ENCODE measurements at places on chromosomes 1 and 21.

- DNase-seq, result peak; percentile 96
Measured at GRCh38 chr1:203512848-203513584, 19.1 kb downstream of the OPTC start.

GRCh38 chr1:7589080-7589735, 181.9 kb upstream of the VAMP3 start:
- DNase-seq, result no peak

DNA sequence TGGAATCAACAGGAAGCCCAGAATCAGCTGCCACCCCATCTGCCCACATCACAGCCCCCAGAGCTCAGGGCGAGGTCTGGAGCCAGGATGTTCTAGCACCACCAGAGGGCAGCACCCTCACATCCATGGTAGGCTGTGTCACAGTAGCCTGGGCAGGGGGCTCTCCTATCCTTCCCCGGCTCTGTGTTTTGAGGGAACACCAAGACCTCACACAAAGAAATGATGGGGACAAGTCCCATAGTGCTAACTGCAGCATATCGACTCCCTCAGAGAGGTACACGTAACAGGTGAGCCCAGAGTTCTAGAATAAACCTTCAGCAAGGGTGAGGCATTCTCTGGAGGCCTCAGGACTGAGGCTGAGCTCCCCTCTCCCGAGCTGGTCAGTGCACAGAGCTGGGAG, 2.3 kb upstream of the KCNC4 start:
- peak; percentile 74 for DNase-seq

DNA sequence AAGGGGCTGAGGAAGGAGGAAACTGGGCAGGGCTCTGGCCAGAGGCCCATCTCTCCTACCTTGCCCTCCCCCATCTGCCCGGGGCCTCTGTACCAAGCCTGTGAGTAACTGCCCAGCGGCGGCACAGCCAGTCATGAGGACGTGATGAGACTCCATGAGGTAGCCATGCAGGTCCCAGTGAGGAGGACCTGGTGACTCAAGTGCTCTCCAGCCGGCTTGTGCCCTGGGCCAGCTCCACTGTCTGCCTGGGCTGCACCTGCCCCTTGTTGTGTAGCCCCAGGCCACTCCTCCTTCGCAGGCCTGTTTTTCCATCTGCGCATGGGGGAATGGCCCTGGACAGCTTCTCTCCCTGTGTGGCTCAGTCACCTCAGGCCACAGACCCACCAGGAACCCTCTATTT, 42.0 kb upstream of the PADI1 start:
- no peak for DNase-seq

DNA sequence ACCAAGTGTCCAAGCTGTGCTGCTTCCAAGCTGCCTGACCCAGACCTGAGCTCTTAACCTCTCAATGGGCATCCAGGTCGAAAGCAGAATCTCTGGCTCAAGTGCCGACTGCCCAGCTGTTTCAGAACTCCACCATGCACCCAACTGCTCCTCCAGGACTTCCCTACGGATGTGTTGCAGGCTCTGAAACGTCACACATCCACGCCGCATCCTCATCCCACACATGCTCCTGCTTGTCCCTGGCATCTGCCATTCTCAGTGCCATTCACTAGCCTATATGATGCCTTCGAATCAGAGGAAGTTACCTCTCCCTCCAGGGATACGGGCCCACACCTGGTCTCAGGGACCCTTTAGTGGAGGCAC, 11.2 kb downstream of the PDZK1IP1 start:
- DNase-seq, result no peak

GRCh38 chr1:180267761-180268555, 37.9 kb downstream of the LHX4 start:
- DNase-seq, result no peak

GRCh38 chr1:198893141-198893540, 254.3 kb downstream of the PTPRC start:
- DNase-seq, result no peak

- peak; percentile 83 for DNase-seq
Measured at GRCh38 chr1:22861764-22862440, 110.8 kb downstream of the LACTBL1 start.

GRCh38 chr1:28601696-28602095, 9.6 kb downstream of the RAB42 start:
- DNase-seq, result peak; percentile 91

DNA sequence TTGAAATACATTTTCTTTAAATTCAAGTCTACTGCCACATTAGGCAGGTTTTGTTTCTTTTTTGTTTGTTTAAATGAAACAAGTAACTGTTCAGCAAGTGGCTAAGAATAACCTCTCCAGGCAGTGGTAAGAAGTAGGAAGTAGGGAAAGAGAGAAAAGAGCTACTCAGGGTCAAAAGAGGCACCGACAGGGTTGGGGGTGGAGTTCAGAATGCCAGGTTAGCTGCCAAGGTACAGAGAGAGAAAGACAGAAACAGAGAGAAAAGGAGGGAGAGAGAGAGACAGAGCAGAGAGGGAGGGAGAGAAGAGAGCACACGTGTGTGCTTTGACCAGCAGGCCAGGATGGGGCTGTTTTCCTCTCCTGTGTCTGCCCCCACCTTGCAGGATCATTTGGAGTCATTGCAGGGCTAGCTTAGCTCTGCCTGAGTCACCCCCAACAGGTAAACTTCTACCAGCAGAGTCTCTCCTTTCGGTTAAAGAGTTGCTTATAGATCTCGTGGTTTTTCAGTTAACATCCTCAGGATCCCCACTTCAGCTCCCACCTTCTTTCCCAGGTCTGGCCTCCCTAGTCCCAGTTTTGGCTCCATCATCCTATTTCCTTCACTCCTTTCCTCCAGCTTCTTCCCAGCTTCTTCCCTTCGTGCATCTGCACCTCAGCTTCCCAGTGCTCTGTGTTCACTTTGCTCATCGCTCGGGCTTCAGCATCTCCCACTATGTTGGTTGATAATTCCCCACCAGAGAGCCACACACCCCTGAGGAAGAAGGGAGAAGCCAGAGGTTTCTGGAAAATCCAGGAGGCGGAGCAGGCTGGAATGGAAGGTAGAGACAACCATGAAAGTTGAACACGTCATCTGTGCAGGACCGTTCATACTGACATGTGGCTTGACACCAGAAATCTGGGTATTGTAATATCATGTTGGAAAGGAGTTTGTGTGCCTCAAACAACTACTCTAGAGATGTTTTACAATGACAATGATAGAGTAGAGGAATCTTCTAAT, 21.8 kb upstream of the RAB4A start:
- no peak for DNase-seq

GRCh38 chr1:42154685-42155084, 1.5 kb downstream of the GUCA2B start:
- DNase-seq, result no peak

- DNase-seq, result peak; percentile 27
Measured at GRCh38 chr21:46078978-46079351, 18.9 kb upstream of the COL6A2 start.

DNA sequence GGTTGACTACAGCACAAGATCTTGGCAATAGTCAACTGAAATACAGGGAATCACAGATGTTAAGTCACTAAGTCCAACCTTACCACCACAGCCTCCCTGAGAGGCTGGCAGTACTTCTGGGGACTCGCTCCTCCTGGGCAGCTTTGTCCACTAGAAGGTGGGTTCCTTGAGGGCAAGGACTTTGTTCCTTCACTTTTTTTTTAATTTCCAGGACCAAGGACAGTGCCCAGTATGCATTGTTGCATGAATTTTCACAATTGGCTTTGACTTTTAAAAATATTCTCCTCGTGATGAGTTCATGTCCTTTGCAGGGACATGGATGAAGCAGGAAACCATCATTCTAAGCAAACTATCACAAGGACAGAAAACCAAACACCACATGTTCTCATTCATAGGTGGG, 96.7 kb upstream of the IGSF21 start:
- DNase-seq, result no peak

DNA sequence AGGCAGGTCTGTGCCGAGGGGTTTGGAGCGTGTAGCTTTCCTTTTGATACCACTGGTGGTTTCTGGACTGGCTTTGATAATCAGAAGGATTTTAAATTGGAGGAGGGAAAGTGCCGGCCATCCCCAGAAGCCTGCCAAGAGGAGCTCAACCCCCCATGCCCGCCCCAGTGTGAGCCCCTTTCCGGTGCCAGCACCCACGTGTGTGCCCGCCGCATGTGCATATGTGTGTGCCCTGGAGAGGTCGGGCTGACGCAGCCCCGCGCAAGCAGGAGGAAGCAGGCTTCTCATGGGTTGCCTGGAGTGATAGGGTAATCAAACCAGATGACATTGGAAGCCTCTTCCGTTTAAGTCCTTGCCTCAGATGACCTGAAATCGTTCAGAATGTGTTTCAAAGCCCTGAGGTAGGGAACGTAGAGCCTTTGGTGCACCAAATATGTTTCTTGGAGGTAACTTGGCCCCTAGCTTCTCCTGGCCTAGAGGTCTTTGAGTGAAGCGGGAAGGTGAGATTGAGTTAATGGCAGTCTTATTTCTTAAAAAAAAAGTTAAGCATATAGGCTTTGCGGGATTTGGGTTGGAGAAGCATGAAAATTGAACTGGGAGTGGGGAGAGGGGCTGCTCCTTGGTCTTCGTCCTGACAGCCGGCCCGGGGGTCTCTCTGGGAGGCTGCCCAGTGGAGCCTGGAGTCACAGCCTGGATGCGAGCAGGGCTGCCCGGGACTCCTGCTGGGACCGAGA, 34.1 kb upstream of the ARHGEF16 start:
- no peak for DNase-seq

GRCh38 chr1:209150114-209150513, 433.4 kb upstream of the CAMK1G start:
- peak; percentile 49 for DNase-seq

GRCh38 chr1:26959722-26960624, at the start of gene KDF1:
KDF1 (minus strand) TSS chr1:26960468; CDS start chr1:26952380, 8,088 bp downstream.
- DNase-seq, result no peak

DNA sequence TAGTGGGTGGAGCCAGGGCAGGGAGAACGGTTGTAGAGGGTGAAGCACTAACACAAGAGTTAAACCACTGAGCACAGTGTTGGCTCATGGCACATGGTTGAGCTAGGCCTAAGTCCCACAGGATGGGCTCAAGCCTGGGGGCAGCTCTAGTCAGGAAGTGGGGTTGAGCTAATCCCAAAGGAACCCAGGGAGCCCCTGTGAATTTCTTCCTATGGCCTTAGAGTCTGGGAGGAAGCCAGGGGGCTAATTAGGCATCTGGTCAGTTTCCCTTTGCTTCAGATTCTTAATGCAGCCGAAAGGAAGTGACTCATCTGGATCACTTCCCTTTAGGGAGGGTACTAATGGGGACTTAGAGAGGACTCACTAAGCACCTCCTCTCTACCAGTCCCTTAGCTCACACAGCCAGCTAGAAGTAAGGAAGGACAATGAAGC, 10.1 kb downstream of the CFAP45 start:
- DNase-seq, result peak; percentile 96

DNA sequence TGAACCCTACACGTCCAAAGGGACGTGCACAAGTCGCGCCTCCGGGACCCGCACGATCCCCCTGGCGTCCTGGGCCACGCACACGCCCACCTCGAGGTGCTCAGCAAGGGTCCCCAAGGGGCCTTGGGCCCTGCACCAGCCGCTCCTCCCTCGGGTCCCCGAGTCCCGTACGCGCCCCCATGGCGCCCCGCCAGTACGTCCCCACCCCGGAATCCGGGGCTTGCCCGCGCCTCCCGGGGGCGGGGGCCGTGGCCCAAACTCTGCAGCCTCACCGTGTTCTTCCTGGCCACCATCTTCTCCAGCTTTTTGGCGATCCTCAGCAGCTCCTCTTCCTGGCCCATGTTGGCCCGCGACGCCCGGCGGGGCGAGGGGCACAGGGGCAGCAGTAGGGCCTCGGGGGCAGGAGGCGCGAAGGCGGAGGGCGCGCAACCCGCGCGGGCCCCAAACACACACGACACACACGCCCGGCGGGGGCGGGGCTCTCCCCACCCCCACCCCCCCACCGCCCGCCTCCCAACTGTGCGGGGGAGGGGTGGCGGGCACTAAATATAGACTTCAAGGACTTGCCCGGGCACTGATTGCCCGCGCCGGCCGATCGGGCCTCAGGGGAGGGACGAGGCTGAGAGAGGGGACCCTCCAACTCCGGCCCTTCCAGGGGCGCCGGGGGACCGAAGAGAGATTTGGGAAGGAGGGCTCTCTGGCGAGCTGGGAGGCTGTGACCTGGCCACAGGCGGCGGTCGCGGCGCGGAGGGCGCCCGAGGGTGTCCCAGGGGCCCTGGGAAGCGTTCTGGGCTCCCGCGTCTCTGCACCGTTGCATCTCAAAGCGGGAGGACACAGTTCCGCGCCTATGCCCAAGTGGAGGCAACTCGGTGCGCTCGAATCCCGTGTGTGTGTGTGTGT, at the start of gene TCEA3:
Gene TCEA3, minus strand, starts transcription at position 456 of the 900 bp plus-strand sequence. Its CDS starts 115 bp downstream, at position 341.
- DNase-seq, result no peak

DNA sequence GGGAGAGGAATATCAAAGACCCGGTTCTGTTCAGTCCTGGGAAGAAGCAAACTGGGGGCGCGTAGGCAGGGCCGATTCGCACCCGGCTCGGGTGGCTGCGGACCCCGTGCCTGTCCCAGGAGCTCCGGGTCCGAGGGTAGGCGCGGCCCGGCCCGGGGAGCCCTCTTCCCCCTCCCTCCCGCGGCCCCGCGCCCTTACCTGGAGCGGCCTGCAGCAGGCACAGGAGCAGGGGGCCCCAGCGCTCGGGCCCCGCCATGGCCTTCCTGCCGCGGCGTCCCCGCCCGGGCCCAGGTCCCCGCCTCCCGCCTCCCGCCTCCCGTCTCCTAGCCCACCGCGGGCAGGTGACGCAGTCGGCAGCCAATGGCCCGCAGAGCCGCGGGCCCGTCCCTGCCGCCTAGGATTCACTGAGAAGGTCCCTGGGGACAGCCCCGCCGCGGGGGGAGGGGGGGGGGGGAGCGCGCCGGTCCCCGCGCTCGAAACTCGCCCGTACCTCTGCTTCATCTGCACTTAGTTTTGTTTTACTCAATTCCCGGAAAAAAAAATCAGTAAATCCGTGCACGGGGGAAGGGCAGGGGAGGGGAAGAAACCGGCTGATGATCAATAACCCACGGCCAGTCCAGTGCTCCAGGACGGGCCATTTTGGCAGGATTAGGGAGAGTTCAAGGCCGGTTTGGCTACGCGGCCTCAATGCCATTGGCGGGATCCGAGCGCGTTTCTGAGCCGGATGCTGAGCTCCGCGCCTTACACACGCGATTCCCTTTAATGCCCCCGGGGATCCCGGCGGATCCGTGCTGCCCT, at the start of gene IFNLR1:
Gene IFNLR1, minus strand, starts transcription at position 297 of the 798 bp plus-strand sequence. Its CDS starts 41 bp downstream, at position 256.
- DNase-seq, result peak; percentile 55

DNA sequence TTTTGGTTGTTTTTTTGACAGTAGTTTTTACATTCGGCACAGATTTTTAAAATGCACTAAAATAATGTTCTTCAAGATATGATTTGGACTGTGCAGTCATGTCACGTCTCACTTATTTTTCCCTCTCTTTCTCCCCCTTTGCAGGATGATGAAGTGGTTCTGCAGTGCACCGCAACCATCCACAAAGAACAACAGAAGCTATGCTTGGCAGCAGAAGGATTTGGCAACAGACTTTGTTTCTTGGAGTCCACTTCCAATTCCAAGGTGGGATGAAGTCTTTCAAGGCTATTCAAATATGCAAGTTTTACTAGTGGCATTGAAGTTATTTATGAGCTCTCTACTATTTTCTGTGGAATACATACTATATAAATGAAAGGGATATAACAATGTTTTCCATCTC, 228.4 kb downstream of the RYR2 start:
- DNase-seq, result no peak

GRCh38 chr1:20474996-20475395, 11.0 kb downstream of the CAMK2N1 start:
- DNase-seq, result no peak

GRCh38 chr1:226638608-226639007, 90.0 kb downstream of the STUM start:
- no peak for DNase-seq

Measured in AG08395 (cell line).